ENCODE measurements at places on chromosomes 12 and 14. TPM values are rescaled to one million over a fixed set of nuclear protein-coding genes. Genes with fewer than 3 reads are reported as not detected.

DNA sequence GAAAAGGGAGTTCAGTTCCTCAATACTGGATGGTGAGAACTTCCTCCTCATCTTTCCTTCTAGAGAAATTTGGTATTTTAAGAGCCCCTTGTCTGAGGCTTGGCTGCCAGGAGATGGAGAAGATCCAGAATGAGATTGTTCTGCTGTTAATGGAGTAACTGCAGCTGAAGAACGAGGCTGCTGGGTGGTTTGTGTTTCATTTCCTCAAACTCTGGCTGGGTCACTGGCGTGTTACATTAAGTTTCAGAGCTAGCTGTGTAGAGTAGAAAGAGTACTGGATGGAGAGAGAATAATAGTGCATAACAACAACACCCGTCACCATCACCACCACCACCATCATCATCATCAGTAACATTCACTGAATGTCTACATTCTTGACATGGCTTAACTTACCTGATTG, 325.0 kb upstream of the TBX3 start:
- no peak for DNase-seq

- DNase-seq = no peak
Measured at GRCh38 chr12:42021469-42021868, 123.2 kb downstream of the GXYLT1 start.

- DNase-seq = no peak
Measured at GRCh38 chr14:85534458-85535293, 4.7 kb downstream of the FLRT2 start.

- no peak for DNase-seq
Measured at GRCh38 chr14:103071544-103072251, 12.3 kb upstream of the LBHD2 start.

- DNase-seq = no peak
Measured at GRCh38 chr12:104643819-104644669, 187.3 kb downstream of the CHST11 start.

GRCh38 chr12:112350593-112351592, 31.3 kb downstream of the HECTD4 start:
- no peak for DNase-seq

GRCh38 chr12:40034156-40034555, 71.7 kb downstream of the SLC2A13 start:
- DNase-seq = no peak

- no peak for DNase-seq
Measured at GRCh38 chr14:60845523-60845922, 111.0 kb downstream of the MNAT1 start.

DNA sequence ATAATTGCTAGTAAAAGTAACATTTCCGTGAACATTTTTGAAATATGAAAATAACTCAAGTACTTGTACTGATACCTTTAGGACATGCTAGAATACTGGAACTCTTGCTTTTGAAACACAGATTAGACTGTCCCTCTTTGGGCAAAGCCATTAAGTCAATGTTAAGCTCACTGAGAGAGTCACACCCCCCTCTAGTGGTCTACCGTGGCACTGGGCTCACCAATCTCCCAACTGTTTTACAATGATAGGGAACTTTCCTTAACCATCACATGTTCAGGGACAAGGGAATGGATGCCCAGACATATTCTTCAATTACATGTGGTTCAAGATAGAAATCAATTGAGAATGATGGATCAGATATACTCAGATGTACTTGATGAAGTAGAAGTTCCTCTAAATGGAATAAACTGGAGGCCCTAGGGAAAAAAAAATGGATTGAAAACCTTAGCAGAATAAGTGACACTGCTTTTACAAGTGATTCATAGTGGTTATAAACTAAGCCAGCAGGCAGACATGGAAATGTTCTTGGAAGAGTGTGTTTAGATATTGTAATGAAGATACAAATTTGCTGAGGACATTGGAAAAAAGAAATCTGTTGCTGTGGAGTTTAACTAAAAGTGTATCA, 17.8 kb downstream of the NANOG start:
- peak; percentile 62 for DNase-seq

GRCh38 chr14:32426586-32427388, 97.7 kb downstream of the AKAP6 start:
- no peak for DNase-seq

GRCh38 chr12:55797068-55797467, 20.5 kb downstream of the SARNP start:
- DNase-seq = no peak

- DNase-seq = no peak
Measured at GRCh38 chr12:49529414-49529813, 9.4 kb upstream of the KCNH3 start.

GRCh38 chr12:24950231-24950834, 1.4 kb upstream of the BCAT1 start:
- no peak for DNase-seq

DNA sequence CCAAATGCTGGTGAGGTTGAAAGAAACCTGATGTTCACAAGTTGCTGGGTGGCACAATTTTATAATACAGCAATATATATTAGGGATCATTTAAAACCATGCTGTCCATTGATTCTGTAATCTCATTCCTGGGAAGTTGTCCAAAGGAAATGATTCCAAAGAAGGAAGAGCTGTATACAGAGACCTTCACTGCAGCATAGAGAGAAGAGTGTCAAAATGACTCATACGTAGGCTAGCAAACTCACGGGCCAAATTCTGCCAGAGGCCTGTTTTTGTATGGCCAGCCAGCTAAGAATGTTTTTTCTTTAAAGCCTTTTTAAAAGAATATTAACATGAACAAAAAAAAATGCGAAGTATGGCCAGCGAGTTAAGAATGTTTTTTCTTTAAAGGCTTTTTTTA, 69.2 kb upstream of the MED13L start:
- no peak for DNase-seq

GRCh38 chr14:64764641-64765520, 60.7 kb downstream of the PLEKHG3 start:
- DNase-seq = peak; percentile 77

- DNase-seq = no peak
Measured at GRCh38 chr12:117028254-117028653, 71.0 kb downstream of the TESC start.

GRCh38 chr12:105409801-105410471, 79.4 kb downstream of the C12orf75 start:
- DNase-seq = peak; percentile 37

DNA sequence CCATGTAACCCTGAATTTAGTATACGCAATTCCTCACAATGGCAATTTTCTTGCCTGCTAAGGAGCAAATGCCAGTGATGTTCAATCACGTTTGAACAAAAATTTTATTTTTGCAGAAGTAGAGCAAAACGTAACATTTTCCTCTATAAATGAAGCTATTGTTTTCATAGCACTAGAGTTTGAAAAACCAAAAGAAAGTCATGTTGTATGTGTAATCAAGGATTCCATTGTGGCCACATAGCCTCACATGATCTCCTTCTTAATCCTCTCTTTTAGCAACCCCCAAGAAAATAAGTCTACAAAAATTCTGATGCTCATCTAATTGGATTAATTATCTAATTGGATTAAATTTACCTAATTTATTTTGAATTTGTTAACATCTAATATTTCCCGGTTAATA, 1217.4 kb upstream of the FLRT2 start:
- no peak for DNase-seq

- no peak for DNase-seq
Measured at GRCh38 chr12:99768758-99769157, 121.2 kb downstream of the GARIN6 start.

GRCh38 chr14:35821564-35822411, 4.3 kb upstream of the BRMS1L start:
- no peak for DNase-seq

DNA sequence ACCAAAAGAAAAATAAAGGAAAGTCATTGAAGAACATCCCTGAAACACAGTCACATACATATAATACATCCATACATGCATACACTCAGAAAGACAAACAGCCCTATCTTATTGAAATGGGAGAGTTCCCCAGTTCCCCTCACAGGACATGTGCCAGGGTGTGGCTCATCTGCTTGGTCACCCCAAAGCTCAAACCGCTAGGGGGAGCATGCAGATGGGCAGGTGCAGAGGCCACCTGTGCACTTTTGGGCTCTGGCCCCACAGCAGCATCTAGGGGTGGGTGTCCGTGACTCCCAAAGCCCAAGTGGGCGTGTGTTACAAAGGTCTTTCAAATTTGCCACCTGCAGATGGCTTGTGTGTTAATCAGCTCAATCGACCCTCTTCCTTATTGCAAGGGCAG, 75.2 kb downstream of the CMAS start:
- no peak for DNase-seq

- no peak for DNase-seq
Measured at GRCh38 chr14:39365354-39365753, 66.9 kb downstream of the FBXO33 start.

DNA sequence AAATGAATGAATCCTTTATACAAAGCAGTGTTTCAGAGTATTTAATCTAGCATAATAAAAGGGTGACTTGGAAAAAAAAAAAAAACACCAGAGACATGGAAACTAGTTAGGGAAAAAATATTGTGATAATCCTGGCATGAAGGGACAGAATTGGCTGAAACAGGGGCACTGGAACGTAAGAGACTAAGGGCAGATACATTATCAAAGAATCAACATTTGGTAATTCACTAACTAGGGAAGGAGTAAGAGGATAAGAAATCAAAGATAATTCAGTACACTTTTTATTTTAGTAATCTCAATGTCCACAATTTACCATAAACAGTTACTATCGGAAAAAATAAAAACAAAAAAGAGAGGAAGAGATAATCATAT, 18.2 kb downstream of the PYM1 start:
- no peak for DNase-seq

- DNase-seq = no peak
Measured at GRCh38 chr12:114480337-114481199, 74.6 kb upstream of the TBX5 start.

DNA sequence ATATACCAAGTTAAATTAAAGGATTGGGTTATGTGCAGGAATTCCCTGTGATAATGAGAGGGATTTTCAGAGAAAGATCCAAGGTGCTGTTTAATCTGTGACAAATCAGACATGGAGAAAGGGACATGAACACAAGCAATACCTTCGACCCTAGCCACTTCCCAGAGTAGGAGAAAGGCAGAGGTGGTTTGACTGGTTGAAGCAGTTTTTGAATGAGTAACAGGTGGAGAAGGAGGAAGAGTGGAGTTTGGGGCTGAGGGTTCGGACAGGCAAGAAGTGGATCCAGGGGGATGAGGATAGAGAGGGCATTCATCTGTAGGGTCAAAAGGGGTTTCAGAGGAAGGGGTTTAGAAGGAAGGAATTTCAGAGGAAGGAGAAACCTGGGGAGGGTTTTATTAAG, 27.4 kb upstream of the A2M start:
- DNase-seq = no peak

DNA sequence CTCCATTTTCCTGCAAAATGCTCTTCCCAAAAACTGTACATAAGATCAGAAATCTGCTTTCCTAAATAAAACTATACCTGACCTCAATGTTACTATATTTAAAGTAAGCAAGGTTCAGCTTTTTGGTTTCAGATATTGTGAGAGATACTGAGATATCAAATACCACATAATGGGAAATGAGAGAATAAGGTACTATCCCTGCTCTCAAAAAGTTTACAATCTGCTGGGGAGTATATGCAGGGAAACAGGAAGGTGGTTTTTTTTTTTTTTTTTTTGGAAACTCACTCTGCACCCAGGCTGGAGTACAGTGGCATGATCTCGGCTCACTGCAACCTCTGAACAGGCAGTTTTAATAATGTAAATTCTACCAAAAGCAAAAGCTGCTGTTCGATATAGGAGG, 49.0 kb downstream of the HELB start:
- DNase-seq = no peak

DNA sequence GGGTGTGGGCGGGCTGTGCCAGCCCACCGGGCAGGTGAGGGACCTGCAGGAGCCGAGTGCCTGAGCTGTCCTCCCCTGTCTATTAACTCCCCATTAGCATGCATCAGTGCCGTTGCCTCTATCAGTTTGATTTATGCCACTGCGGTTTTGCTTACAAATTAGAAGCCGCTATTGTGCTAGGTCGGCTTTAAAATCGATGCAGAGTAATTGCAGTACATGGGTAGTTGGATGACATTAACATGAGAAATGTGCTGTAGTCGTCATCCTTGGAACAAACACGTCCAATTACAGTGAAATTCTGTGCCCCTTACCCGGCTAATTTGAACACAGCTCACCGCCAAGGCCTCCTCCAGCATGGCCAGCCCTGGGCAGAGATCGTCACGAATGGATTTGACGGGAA, 145.8 kb downstream of the TSPAN9 start:
- DNase-seq = no peak

Gene GLRX5
- 49.8 TPM for polyA plus RNA-seq

Gene ACOT4
- polyA plus RNA-seq = 0.88 TPM

Gene DLST
- polyA plus RNA-seq = 52.5 TPM

Gene PRR4
- polyA plus RNA-seq = 2.6 TPM

Gene RXYLT1
- 5.1 TPM for polyA plus RNA-seq

Gene SLC6A13
- 5.6 TPM for polyA plus RNA-seq

Gene AGAP2
- 17.3 TPM for polyA plus RNA-seq

Gene SMIM41
- 0.29 TPM for polyA plus RNA-seq

Gene GALNT9
- polyA plus RNA-seq = 0.01 TPM

Gene RPGRIP1
- 0.73 TPM for polyA plus RNA-seq

Gene CALCOCO1
- 128 TPM for polyA plus RNA-seq

Gene GPR137C
- polyA plus RNA-seq = 0.88 TPM

Gene CNTN1
- polyA plus RNA-seq = 0.15 TPM

Gene GPR162
- 7.0 TPM for polyA plus RNA-seq

Measured in heart right ventricle (tissue), 16 donors.